ENCODE measurements at places on chromosomes 5 and 9.

DNA sequence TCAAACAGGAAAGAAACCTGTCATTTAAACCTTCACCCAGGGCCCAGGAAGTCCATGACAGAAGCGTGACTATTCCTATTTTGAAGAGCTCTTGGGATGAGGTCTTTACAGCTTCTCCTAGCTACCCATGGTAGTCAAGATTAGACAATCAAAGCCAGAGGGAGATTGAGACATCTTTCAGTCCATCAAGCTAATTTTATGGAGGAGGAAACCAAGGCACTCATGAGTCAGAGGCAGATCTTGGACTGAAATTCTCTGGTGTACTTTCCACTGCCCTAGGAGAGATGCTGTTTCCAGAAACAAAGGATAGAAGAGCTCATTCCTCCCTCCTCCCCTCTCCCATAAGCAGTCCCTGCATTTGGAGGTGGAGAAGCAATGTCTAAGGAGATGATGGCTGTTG lies 9.2 kb downstream of the TNFSF8 start:
- no peak for DNase-seq

DNA sequence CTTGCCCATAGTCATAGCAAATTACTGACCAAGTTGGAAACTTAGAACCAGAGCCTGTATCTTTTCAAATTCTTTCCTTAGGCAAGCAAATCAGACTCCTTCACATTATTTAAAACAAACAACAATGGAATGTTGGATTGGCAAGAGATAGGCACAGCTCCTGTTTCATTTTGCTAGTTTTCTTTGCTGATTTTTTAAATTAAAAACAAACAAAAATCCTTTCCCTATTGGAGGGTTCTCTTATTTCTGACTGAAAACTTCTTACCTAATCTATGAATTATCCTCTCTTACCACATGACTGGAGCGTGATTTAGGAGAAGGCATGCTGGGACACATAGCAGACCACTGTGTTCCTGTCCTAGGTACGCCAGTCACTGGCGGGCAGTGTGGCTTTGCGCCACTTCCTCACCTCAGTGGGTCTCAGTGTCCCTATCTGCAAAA lies 63.0 kb downstream of the TTC39B start:
- no peak for DNase-seq

GRCh38 chr5:132268769-132269551 lies 11.5 kb downstream of the PDLIM4 start:
- no peak for DNase-seq

GRCh38 chr5:2756211-2757152 lies 5.0 kb upstream of the IRX2 start:
- DNase-seq = no peak

DNA sequence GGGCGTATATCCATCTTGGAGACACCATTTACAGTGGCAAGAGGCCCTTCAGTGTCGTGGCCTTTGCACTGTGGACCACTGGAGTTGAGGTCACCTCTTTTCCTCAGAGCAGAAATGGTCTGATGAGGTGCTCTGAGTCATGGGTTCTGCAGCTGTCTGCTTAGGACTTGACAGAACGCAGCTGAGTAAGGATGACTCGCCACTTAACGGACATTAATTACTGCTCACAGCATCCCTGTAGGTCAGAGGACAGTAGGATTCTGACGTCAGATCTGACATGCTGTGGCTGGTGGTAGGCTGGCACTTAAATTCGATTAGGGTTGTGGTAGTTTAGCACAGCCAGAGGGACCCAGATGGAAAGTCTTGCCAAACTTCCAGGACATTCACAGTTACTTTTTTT lies 479.4 kb downstream of the DMAC1 start:
- no peak for DNase-seq

GRCh38 chr9:34663303-34663605 lies 797 bp upstream of the CCL27 start:
- no peak for DNase-seq

GRCh38 chr5:158246661-158247060 lies 387.7 kb upstream of the CLINT1 start:
- DNase-seq = no peak

GRCh38 chr9:123456011-123456410 lies 100.0 kb downstream of the CRB2 start:
- no peak for DNase-seq

- DNase-seq = no peak
Measured at GRCh38 chr9:40909821-40910220, 218.7 kb downstream of the FOXD4L6 start.

- no peak for DNase-seq
Measured at GRCh38 chr5:173567548-173567947, 48.9 kb downstream of the BOD1 start.

DNA sequence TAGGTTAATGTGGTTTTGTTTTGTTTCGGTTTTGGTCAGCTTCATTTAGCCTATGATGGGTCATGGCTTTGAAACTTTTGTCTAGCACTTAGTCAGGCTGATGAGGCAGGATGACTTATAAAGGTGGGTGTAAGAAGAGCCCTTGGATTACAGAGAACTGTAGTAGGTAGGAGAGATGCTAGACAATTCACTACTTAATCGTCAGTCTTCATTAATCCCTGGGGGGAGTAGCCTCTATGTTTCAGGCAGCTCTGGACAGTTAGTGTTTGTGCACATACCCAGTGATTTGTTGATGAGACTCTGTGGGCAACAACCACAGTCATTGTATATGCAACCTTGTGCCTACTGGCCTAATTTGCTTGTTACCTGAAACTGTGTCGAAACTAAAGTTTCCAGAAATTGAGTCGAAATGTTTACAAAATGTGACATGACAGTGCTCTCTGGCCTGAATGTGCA lies 113.3 kb downstream of the MTREX start:
- DNase-seq = no peak

- no peak for DNase-seq
Measured at GRCh38 chr9:115411516-115411915, 293.6 kb upstream of the TNC start.

DNA sequence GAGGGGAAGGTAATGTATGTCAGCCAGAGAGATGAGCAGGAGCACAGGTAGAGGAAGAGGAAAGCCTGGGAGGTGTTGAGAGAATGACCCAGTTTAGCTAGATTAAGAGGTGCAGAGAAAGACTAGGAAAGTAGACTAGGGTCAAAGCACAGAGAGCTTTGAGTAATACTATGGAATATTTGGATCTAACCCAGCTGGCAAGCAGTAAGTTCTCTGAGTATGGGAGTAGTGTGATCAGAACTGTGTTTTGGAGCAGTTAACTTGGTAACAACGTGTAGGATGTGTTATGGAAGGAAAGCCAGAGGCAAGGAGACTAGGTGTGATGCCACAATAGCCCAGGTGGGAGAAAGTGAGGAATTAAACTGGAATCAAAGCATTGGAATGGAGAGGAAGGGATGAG lies 84.9 kb upstream of the PTGER4 start:
- DNase-seq = no peak

DNA sequence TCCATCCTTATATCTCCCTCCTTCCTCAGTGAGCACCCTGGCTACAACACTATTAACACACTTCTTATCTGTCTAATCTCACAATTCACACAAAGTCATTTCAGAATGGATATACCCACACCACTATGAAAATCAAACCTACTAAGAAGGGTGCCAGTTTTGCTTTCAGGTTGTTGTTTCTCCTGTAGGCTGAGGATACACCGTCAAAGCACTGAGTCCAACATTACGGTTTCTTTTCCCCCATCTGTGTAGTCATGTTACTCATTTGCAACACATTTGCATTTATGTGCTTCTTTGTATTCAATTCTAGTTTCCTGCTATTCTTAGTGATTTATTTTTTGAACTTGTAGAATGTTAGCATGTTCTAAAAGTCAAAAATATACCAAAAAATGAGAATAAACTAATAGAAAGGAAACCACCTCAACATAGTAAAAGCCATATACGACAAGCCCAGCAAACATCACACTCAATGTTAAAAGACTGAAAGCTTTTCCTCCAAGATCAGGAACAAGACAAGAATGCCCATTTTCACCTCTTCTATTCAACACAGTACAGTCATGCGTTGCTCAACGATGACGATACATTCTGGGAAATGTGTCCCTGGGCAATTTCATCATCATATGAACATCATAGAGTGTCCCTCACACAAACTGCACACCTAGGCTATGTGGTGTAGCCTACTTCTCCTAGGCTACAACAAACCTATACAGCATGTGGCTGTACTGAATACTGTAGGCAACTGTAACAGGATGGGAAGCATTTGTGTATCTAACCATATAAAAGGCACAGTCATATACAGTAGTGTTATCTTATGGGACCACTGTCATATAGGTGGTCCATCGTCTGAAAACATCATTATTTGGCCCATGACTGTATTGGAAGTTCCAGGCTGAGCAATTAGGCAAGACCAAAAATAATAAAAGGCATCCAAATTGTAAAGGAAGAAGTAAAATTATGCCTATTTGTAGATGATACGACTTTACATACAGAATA lies 6.3 kb downstream of the ROR2 start:
- DNase-seq = no peak

Data from D721Med (cell line).